ENCODE measurements at places on chromosomes 4 and X.

DNA sequence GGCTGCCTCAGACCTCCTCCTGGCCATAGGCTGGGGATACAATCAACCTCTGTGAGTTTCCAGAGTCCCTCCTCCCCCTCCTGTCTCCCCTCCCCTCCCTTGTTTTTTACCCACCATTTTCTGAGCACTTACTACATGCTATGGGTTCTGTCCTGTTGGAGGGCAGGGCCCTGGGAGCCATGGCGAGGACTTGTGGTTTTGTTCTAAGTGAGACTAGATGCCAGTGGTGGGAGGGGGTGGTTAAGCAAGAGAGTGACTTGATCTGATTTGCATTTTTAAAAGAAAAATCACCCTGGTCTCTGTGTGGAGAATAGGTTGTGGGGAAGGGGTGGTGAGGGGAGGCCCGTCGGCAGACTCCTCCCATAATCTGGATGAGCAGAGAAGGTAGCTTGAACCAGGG lies 39.5 kb downstream of the EFNB1 start:
- no peak for DNase-seq

DNA sequence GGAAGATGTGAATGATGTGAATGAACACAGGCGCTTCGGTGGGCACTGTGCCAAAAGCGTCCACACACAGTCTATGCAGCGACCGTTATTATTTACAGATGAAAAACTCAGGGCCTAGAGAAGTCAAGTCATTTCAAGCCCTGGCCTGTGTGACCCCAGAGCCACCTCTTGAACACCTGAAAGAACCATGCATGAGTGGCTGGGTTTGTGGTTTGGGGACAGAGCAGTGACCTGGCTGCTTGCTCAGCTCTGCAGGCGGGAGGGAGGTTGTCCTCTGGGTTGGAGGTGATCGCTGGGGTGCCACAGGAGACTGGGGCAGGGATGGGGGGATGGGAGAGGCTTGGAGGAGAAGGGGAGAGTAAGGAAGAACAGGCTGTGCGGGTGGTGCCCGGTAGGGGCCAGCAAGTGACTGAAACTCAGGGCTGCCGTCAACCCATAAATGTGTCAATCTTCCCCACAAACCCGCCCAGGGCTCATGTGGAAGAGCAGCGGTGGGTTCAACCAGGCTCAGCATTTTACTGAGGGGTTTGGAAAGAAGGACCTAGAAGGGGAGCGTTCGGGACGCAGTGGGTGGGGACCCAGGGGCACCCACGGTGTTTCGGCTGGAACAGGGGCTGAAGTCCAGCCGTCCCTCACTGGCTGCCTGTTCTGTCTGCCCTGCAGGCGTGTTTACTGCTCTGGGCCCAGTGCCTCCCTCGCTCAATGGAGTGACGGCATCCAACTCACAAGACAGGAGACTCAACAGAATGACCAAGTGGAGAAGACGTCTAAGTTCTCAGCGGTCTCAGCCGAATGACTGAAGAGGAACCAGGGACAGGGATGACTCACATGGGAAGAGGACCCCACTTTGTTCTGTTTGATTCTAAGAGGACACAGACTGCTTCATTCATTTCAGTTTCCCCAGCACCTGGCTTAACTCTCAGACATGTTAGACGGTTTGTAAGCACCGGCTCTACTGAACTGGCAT lies 167.8 kb downstream of the AFAP1 start:
- DNase-seq, result no peak

GRCh38 chr4:146059865-146060264 lies 115.7 kb upstream of the LSM6 start:
- no peak for DNase-seq

DNA sequence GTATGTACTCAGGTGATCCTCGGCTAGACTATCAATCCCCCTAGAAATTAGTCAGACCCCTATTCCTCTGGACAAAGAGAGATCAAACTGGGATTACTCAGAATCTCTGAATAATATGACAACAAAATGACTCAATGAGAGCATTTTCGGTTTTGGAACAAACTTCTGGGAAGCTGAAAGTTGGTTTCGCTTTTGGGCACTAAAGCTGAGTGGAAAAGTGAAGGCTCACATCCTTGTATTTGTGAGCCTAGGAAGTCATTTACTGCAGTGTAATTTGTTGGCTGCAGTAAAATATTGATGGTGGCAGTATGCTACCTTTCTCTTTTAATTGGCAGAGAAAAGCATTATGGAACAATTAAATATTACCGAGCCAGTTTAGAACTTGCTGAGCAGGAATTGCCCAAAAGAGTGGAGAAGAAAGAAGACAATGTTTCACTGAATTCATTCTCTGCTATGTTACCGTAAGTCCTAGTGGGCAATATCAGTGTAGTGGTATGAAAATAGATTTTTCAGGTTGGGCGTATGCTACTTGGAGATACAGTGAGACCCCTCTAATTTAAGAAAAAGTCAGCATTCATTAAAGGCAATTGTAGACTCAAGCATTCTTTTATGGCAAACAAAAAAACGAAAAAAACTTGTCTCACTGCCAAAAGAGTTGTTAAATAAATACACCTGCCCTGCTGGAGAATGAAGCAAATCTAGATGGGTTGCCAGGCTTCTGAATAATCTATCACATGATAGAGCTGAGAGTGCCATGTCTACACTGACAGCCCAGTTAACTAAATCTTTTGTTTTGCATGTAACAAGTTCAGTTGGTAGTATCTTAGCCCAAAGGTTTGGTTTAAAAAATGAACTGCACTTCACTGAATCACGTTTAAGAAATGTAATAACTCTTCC lies 69.6 kb downstream of the AGTR2 start:
- no peak for DNase-seq

DNA sequence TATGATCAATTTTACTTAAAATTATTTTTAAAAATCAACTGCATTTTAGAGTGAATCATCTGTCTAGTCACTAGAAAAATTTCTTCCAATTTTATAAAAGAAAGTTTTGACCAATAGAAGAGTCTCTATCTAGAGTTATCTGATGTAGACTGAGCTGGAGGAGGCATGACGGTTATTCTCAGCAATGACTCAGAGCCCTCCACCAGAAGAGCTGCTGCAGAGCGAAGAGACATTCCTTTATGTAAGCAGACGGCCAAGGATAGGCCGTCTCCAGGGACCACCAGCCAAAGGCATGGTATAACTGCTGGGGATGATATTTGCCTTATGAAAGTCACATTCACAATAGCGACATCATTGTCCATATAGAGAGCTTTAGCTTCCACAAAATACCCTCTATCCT lies 23.0 kb downstream of the LDB2 start:
- DNase-seq, result no peak

DNA sequence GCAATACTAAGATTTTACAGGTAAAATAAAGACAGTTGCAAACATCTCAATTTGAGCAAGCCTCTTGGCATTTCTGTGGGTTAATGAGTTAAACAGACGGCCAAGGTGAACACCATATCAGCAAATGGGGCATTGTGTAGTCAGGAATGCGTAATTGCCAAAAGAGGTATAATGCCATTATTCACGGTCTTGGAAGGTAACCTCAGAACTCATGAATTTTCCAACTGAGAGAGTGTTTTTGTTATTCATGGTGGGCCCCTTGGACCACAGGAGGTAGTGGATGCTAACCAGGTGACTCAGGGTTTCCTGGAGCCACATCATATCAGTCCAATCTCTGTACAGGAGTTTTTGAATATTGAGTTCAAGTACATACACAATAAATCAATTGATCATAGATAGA lies 368.0 kb upstream of the TECRL start:
- DNase-seq, result no peak

GRCh38 chr4:37434469-37434868 lies 189.9 kb downstream of the NWD2 start:
- DNase-seq, result no peak

- DNase-seq, result no peak
These were observed 135.1 kb upstream of the PACRGL start for GRCh38 chr4:20565075-20565721.

DNA sequence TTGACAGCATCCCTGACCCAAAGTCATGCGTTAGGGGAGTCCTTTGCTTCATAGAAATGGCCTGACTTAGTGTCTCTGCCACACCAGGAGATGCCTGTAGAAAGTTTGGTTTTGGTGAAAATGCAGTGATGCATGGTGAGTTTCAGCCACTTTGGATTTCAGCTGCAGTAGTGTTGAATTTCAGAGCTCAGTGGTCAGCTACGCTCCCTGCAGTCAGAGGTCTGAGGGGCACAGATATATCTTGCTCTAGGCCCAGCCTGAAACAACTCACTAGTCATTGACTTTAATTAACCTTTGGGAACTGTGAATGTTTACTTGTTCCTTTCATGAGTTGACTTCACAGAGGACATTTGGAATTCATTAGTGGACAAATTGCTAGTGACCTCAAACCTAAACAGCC lies 17.5 kb downstream of the RBMX2 start:
- no peak for DNase-seq
